NCI-H82 (cell line): ENCODE measurements at places on chromosomes 6 and 20.
A peak's percentile ranks its signal among the peaks of the same experiment; 100 is the strongest.

DNA sequence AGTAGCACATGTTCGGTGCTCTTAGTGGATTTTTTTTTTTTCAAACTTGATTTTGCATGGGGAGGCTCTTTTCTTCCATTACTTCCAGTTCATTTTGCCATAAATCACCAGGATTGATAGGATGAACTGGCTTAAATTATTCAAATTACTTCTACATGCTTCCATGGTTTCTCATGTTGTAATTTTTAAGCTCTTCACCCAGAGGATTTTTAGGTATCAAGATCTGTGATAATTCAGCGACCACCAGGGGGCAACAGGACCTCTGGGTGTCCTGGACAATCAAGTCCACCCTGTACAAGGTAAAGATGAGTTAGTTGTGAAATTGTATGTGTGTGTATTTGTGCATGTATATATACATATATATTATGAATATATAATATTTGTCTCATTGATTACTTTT is 4.2 kb upstream of the EPHA7 start:
- peak; percentile 88 for DNase-seq

DNA sequence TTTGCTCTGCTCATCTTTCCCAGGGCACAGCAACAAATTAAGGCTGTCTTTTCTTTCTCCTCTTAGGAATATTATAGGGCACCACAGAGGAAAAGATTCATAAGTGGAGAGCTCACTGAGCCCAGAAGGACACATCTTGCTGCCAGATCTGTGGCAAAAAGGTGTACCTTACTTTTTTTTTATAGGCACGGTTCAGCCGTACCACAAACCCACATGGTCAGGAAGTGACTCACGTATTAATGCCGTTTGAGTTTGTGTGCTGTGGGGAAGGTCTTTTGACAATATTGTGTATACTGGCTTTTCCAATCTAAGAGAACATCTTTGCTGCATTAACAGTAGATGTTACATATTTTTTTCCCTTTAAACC is 28.4 kb downstream of the PAQR8 start:
- no peak for DNase-seq

DNA sequence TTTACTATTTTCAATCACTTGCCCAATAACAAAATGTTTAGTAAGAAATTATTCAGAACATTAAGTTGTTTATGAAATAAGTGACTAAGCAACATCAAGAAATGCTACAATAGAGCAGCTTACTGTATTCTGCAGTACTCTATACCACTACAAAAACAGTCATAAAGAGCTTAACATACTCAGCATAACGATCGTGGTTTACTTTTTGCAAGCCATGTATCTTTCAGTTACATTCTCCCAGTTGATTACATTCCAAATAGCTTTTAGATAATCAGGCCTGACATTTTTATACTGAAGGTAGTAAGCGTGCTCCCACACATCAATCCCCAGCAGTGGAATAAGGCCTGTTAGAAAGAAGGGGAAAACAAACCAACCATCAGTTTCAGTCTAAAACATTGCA is 10.7 kb downstream of the SOD2 start:
- no peak for DNase-seq

GRCh38 chr20:2657241-2657640 is 4.8 kb downstream of the NOP56 start:
- DNase-seq: no peak

DNA sequence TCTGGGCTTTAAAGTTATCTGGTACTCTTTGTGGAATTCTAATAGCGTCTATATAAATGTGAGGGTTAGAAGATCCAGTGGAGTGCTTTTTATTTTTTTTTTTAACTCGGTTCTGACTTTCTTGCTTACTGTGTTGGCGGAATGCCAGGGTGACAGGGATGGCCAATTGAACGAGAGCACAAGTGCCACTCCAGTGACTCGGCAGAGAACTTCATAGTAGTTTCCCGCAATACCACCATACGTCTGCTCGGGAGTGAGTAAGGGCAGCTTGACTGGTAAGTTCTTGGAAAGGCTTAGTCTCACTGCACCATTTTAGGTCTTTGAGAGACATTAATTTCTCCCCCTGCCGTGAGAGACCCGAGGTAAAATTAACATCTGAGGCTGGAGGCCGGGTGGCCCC is 49.4 kb upstream of the TULP1 start:
- DNase-seq: no peak

DNA sequence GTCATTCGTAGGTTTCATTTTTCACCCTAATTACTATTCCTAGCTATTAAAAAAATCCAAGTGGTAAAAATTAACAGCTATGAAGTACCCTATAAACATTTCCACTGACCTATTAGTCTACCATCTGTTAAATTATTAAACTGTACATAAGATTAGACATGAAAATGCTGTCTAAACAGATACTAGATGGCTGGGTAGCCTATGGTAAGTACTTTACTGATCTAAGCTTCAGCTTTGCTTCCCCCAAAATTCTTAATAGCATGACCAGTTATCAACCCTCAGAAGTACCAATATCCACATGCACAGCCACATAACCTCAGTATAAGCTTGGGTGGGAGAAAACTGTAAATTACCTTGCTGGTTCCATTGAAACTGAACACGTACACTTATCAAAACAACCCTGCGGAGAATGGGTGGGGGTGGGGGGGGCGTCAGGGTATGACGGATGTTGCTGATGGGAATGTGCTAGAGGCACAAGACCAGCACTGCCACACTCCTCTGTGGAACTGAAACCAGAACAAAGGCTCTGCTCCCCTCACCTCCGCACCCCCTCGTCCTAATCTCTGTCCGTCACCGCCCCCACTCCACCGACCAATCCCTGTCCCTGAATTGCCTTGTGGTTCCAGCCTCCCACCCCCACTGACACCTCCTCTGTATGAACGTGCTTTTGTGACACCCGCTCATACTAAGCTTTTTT is 45.3 kb downstream of the B4GALT5 start:
- DNase-seq: peak; percentile 63

DNA sequence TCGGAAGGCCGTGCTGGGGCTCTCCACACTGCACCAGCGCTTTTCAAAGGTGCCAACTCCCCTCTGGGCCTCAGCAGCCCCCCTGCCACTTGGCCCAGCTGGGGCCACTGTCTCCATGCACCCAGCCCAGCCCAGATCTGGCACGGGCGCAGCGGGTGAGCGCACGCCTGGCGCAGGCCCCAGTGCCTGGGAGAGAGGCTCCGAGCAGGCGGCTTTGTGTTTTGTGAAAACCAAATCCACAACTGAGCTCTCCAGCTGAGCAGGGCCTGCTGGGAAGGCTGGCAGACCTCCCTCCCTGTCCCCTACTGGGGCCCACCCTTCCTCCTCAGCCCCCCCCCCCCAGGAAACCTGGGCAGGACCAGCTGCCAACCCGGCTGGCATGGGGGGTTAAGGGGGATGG is 17.0 kb downstream of the MDGA1 start:
- no peak for DNase-seq

GRCh38 chr20:57071283-57071731 is 195.1 kb downstream of the BMP7 start:
- peak; percentile 43 for DNase-seq

- peak; percentile 87 for DNase-seq
These were observed 57.5 kb downstream of the MYLK4 start for GRCh38 chr6:2693231-2693630.

DNA sequence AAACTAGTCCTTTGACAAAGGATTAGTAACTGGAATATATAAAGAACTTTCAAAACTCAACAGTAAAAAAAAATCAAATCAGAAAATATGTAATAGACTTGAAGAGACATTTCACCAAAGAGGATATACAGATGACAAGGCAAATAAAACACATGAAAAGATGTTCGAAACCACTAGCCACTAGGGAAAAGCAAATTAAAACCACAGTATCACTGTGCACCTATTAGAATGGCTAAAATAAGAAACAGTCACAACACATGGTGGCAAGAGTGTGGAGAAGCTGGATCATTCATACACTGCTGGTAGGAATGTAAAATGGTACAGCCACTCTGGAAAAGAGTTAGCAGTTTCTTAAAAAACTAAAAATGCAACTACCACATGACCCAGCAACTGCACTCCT is 14.9 kb downstream of the ZBTB2 start:
- DNase-seq: no peak
